ENCODE measurements at places on chromosomes 6 and 20.

GRCh38 chr6:125814481-125814880 lies 23.7 kb downstream of the NCOA7 start:
- no peak for DNase-seq

GRCh38 chr6:170509723-170510018 lies 43.4 kb downstream of the PSMB1 start:
- DNase-seq = no peak

- no peak for DNase-seq
Observed at GRCh38 chr20:48690888-48691287, 136.9 kb downstream of the PREX1 start.

- DNase-seq = no peak
Observed at GRCh38 chr6:122853259-122853995, 64.4 kb downstream of the SMPDL3A start.

DNA sequence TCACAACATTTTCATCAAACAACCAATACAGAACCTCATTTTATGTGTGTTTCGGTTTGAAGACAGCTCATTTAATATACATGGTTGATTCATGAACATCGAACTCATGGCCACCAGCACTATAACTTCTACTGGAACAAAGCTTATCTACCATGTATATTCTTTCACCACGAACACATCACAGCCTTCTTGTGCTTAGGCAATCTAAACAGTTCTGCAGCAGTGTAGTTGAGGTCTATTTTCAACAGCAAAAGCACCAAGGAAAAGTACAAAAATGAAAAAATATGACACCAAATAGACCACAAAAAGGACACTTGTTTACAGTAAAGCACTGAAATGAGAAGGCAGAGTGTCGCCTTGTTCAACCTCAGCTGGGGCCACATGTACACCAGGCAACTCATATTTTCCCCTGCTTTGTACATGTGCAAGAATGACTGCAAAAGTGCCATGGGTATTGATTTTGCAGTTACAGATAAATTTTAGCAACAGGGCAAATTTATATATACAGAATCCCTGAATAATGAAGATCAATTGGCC lies 25.8 kb upstream of the KCNK5 start:
- no peak for DNase-seq

GRCh38 chr6:163828038-163828795 lies 413.7 kb downstream of the QKI start:
- DNase-seq = no peak

- DNase-seq = no peak
Observed at GRCh38 chr6:82144852-82145340, 102.6 kb downstream of the IBTK start.

Measured in stimulated activated CD4-positive, alpha-beta T cell treated with anti-CD3 and anti-CD28 coated beads, TNF-alpha, amount 100 ng/mL, for 24 hours (primary cell).